ENCODE measurements at places on chromosomes 12 and 14.
A peak's percentile ranks its signal among the peaks of the same experiment; 100 is the strongest.

DNA sequence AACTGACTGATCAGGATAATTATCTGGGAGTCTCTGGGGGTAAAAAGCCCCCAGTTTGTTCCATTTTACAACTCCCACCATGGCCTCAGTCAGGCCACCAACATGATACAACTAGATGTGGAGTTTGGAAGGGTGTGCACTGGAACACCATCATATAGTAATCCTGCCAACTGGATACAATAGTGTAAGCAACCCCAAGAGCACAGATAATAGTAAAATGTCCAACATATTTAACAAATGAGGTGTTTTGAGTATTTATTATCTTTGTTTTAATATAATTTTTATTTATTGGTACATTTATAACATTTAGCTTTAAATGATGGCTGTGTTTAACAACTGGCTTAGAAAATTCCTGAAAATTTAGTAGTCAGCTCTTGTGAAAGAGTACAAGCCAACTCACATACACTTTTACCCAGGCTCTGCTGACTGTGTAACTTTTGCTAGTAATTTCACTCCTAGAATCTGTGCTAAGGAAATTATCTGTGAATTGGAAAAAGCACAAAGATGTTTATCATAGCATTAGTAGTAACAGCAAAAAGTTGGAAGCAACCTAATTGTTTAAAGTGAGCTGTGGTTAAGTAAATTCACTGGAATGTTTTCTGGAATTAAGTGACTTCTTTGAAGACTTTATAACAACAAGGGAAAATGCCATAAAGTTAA lies 196.8 kb downstream of the RAD51B start:
- DNase-seq = no peak

DNA sequence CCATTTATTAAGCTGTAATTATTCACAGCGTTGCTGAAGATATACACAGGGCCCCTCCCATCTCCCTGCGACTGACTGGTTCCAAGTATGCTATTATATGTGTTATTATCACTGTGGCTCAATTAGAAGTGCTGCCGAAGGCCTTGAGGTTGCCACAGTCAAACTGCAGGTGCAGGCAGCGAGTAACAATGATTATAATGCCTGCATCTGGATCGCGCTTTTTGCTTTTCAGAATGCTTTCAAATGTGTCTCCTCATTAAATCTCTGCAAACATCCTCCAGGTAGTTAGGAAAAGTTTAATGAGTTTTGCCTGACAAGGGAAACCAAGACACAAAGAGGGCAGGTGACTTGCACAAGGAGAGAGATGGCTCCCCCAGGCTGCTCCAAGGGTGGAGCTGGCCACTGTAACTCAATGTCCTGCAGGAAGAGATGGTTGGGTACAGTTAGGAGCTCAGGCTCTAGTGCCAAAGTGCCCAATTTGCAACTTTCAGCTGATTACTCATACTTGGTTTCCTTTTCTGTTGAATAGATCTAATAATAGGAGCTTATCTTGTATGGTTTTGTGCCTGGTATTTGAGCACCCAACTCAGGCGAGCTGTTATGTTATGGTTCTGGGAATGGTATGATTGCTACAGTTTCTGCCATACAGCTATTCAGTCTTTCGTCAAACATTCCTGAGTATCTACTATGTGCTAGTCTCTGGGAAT lies 1.7 kb upstream of the SYNE3 start:
- peak; percentile 52 for DNase-seq

GRCh38 chr12:16165506-16165905 lies 112.0 kb downstream of the SLC15A5 start:
- no peak for DNase-seq

GRCh38 chr14:56333359-56334292 lies 215.4 kb downstream of the PELI2 start:
- DNase-seq = no peak

DNA sequence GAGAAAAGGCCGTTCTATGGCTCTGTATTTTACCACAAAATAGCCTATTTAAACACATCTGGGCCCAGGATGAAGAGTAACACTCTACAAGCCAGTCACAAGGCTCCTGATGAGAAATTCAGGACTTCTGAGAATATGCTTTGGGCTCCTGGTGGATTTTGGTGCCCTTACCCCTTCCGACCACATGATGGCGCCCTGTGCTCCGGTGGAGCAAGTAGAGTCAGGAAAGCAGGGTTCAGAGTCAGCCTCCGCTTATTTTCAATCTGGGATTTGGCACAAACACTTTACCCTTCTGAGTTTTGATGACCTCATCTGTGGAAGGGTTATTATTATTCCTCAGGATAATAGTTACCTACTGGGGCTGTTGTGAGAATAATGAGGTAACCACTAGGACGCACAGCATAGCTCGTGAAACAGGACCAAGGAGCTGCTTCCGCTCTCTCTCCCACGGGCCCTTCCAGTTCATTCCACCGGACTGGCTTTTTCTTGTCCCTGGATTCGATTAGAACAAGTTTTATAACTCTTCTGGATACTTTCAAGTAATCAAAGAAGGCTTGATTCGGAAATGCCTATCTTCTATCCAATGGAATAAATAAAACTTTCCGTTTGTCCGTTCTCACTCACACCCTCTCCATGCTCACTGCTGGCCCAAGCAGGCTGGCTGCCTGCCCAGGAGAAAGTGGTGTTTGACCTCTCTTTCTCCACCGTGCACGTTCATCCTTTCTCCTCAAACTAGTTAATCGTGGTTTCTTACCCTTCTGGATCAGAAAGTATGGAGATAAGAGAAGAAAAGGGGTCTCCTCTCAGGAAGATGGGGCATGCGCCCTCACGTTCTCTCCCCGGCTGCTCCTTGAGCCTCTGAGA lies 104.6 kb downstream of the GALC start:
- no peak for DNase-seq

- no peak for DNase-seq
These were observed 537.4 kb downstream of the PRKD1 start for GRCh38 chr14:29390081-29390832.

- no peak for DNase-seq
These were observed 8.1 kb downstream of the VPS37B start for GRCh38 chr12:122887819-122888212.

DNA sequence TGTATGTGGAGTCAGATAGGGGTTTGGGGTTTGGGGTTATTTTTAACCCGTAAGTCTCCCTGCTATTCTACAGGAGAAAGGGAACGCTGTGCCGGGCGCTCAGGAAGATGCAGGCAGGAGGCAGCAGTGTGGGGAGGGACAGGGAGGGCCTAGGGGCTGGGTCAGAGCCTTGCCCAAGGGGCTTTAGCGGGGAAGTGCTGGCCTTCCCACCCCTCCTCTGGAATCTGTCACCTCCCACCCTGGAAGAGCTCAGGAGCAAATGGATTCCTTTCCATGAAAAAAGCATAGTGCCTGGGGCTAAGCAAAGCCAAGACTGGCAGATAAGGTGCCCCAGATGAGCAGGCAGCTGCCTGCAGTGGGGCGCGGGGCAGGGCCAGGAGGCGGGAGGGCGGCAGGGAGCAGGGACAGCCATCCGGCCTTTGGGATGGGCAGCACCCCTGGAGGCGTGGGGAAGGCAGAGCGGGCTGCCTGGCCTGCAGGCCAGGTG lies 7.3 kb upstream of the INF2 start:
- no peak for DNase-seq

DNA sequence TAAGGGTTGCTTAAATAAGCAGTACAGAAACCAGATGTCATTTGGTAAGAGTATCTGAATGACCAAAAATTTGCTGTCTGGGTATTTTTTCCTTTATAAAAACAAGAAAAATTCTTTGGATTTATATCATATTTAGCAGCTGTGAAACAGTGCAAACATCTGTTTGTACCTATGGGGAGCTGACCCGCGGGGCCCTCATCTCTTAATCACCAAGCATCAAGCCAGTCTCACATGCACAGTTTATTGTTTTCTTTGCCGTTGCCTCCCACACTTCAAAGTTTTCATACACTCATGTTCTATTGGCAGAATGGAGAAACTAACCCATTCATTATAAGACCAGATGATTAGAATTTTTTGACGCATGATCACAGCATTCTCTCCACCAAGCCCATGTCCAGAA lies 142.2 kb downstream of the BMP4 start:
- DNase-seq = no peak

DNA sequence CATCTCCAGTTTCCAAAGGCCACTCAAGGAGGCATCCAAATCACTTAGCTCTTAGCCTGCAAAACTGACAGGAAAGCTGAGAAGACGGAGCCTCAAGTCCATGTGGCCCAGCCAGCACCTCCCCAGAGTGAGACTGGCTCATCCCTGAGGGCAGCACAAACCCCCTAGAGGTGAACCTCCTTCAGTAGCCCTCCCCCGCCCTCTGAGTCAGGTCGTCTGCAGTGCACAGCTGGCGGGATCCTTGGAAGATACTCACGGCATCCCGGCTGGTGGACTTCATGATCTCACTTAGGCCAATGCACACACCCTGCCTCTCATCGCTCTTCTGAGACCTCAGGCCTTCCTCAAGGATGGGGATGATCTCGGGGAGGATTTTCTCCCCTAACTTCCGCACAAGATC lies 24.1 kb upstream of the RAB35 start:
- DNase-seq = no peak

DNA sequence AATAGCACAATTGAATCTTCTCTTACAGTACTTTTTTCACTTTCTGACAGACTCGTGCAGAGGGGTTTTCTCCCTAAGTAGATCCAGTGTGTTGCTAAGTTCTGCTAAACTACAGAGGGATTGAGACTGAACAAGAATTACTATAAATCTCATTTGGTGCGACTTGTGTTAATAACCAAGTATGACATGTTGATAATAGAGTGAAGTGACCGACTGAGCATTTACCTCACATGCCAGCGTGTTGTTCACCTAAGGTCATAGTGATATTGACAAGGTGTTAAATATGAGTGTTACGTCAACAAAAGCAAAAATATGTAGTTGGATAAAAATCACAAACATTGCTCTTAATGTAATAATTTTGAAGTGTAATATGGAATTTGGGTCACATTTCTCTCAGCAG lies 97.8 kb upstream of the PDE3A start:
- no peak for DNase-seq

- DNase-seq = no peak
These were observed 37.0 kb downstream of the TRAFD1 start for GRCh38 chr12:112162241-112162790.

GRCh38 chr12:123165537-123165936 lies 14.6 kb upstream of the PITPNM2 start:
- no peak for DNase-seq

- no peak for DNase-seq
These were observed 14.0 kb upstream of the CPSF6 start for GRCh38 chr12:69225251-69225910.

- DNase-seq = no peak
These were observed 16.0 kb upstream of the FBLN5 start for GRCh38 chr14:91963465-91963864.

- no peak for DNase-seq
These were observed 198.9 kb downstream of the FBXL14 start for GRCh38 chr12:1395421-1395955.

DNA sequence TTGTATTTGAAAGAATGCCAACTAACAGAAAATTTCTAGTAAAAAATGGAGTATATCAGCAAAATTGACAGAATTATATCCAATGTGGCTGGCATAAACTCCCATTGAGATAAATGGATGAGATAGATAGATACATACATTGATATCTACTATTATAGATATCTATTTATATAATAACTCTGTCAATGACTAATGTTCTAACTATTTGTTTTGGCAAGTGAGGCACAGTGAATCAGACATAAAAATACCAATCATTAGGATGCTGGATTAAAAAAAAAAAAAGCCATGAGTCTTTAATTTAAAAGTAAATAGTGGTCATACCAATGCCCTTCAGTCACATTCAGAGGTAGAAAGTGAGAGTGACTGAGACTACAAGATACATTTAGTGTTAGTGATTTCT lies 33.7 kb upstream of the GLIPR1 start:
- no peak for DNase-seq

DNA sequence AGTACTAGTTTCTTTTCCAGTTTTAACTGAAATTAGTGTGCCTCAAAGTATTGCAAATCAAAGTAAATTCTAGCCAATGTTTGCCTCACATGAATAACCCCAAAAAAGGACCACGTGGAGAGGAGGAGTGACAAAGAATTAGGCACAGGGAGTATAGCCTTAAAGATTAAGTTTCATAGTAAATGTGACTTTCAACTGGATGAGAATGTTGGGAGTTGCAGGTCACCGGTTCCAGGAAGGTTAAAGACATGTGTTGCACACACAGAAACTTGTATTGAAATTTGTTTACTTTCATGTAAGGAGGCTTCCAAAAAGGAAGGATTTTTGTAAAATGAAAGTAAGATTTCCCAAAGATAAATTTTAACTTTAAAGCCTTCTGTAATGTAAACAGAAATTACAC lies 89.1 kb upstream of the CCDC198 start:
- DNase-seq = no peak

- peak; percentile 69 for DNase-seq
These were observed at the start of gene MGST1 for GRCh38 chr12:16347391-16348298. TSS of gene MGST1 (plus strand) at chr12:16347645. CDS start at chr12:16354253, 6,608 bp downstream.

DNA sequence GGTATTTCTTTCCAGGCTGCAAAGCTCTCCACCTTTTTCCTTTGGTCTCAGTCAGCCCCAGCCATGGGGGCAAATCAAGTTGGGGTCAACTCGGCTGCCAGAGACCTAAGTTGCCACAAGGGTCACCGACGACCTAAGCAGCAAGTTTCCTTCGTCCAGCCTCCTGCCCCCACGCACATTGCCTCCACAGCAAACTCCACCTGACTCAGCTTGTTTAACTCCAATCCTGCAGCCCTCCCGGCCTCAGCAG lies 767 bp upstream of the KCNMB4 start:
- DNase-seq = no peak

DNA sequence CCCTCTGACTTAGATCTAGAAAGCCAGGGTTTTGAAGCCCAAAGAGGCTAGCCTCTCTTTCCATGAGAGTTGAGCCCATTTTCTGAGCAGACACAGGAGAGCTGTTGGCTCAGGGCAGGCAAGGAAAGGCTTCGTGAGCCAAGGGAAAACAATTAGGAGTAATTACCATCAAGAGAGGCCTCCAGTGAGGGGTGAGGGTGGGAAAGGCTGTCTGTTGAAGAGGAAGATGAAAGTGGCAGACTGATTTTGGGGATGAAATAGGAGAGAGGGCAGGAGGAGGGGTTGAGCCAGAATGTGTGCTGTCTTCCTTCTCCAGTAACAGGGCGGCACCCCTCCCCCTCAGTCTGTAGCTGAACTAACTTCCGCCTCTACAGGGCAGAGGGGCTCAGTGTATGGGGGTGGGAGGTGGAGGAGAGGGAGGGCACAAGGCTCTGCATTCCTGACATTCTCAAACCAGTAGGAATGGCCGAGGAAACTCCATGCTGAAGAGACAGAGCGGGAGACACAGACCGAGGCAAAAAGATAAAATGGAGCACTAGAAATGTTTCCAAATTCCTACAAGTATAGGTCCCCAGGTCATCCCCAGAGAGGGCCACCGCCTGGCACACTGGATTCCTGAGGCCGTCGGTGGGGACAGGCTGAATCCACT lies 33.1 kb upstream of the COL2A1 start:
- no peak for DNase-seq

GRCh38 chr12:81797100-81797499 lies 38.0 kb upstream of the PPFIA2 start:
- DNase-seq = no peak

DNA sequence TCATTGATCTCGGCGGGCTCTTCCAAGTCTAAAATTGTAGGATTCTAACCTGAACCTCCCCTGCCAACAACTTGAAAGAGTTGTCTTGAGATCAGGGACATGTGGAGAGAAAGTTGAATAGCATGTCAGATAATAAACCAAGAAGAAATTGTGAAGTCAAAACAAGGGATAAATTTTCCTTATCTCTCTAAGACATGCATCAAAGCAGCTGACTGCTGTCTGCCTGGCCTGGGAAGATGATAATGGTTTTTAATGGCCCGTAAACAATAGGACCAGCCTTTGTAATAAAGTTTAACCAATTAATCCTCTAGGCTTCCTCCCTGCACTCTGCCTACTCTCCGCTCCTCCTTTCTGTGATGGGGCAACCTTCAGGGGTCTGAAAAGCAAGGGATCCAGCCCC lies 67.9 kb downstream of the DPF3 start:
- DNase-seq = no peak

GRCh38 chr14:80419769-80420168 lies 208.5 kb upstream of the DIO2 start:
- DNase-seq = no peak

All from GM06990 (cell line).